T-helper 17 cell (primary cell): ENCODE measurements at places on chromosomes 13 and 19.
A peak's percentile ranks its signal among the peaks of the same experiment; 100 is the strongest.

GRCh38 chr13:77697217-77698103 is at the start of gene SLAIN1:
Gene SLAIN1 (plus strand): TSS chr13:77697687. CDS start chr13:77697914, 227 bp downstream.
- peak; percentile 76 for DNase-seq

GRCh38 chr13:103145442-103145841 is 79.2 kb upstream of the SLC10A2 start:
- no peak for DNase-seq

DNA sequence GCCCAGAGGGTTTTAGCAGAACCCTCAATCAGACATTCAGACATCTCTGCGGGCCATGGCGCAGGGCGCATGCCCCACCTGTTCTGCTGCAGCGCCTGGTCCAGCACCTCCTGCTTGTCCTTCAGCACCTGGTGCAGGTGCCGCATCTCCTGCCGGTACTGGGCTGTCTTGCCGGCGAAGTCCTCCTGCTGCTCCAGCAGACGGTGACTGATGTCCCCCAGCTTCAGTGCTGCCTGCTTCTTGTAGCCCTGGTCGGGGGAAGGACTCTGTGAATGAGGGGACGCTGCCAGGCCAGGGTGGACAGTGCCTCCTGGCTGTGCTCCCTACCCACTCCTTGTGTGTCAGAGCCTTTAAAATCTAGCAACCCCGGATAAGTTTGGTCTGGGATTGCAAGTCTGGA is 12.2 kb upstream of the SLC7A9 start:
- DNase-seq, result no peak

GRCh38 chr13:48486362-48486761 is 46.5 kb downstream of the RCBTB2 start:
- DNase-seq, result no peak

- no peak for DNase-seq
Measured at GRCh38 chr13:59531571-59532091, 632.1 kb downstream of the DIAPH3 start.

DNA sequence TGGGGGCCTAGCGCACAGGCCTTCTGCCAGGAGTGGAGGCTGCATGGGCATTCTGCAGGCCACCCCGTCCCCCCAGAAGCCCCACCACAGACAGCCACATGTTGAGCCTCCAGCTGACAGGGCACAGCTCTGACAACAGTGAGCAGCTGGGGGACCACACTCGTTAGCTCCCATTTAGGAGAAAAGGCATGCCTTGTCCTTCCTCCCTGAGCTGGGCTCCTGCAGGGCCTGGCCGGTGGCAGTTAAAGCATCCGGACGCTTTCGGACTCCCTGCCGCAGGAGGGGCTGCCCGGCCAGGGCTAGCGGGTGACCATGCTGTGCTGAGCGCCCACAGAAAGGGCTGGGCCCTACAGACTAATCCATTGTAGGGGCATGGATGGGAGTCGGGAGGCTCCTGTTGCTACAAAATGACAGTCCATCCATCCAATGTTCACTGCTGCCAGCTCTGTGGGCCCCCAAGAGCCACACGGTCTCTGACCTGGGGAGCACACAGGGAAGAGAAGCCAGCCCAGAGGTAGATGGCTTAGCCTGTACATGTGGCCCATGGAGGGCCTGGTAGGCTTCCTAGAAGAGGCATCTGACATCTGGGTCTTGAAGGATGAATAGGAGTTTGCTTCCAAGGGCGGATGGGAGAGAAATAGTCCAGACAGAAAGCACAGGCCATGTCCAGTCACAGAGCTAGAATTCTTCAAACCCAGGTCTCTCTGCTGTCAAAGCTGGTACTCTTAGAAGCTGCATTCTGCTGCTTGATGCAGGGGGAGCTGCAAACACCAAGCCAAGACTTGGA is 116.5 kb upstream of the VSTM2B start:
- DNase-seq, result no peak

DNA sequence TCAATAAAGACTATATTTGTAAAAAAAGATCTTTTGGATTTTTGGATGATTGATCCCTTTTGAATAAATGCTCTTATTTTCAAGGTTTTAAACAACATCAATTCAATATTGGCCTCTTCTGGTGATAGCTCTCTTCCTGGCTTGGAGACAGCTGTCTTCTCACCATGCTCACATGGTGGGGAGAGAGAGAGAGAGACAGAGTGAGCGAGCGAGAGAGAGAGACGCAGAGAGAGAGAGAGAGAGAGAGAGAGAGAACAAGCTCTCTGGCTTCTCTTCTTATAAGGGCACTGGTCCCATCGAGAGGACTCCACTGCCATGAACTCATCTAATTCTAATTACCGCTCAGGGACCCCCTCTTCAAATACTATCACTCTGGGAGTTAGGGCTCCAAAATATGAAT is 32.1 kb upstream of the FARP1 start:
- DNase-seq, result no peak

DNA sequence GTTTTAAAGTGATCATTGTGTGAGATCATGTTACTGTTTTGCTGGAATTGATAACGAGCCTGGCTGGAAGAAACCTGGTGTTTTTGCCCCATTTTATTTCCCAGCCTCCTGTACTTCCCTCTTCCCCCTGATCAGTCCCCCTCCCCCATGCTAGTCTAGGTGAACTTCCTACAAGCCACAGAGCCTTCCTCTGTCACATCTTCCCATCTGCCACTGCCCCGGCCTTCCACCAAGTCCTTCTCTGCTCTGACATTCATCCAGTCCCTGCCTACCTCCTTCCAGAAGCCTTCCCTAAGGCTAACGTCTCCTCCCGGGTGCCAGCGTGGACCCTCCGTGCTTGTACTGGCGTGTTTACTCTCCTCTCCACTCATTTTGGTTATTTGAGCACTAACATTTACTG is 14.3 kb downstream of the FARP1 start:
- no peak for DNase-seq

DNA sequence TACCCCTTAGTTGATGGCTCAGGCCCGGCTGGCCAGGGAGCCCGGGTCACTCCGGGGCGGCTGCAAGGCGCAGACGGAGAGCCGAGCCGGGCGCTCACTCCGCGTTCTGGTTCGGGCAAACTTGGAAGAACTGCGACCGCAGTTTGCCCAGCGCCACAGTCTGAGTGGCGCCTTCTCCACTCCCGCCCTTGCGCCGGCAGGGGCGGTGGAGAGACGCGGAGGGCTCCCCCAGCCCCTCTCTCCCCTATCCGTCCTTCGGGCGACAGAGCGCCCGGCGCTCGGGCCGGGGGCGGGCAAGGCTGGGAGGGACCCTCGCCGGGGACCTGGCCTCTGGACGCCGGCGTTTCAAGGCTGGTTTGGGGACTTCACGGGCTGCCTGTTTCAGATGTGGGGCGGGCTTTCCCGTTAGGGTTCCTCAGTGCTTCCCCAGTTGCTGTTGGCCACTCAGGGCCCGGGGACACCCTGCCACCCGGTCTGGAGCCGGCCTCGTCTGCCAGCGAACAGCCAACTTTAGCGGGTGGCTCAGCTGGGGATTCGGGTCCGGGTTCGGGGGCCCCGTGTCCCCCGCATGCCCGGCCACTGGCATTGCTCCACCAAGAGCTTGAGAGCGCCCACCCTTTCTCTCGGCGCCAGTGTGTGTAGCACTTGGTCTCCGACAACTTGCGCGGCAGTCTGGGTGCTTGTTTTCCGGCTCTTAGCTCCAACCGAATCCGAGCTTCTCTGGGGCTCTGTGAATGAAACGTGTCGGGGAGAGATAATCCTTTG is 1.5 kb downstream of the GPC6 start:
- no peak for DNase-seq

- DNase-seq, result no peak
Measured at GRCh38 chr13:98977568-98978265, at the start of gene DOCK9. Gene DOCK9 (minus strand): TSS chr13:98978064. CDS start chr13:98977909, 155 bp downstream.

GRCh38 chr13:30880856-30881155 is 25.3 kb upstream of the MEDAG start:
- DNase-seq, result no peak
